ENCODE measurements at places on chromosomes 2 and 18.

DNA sequence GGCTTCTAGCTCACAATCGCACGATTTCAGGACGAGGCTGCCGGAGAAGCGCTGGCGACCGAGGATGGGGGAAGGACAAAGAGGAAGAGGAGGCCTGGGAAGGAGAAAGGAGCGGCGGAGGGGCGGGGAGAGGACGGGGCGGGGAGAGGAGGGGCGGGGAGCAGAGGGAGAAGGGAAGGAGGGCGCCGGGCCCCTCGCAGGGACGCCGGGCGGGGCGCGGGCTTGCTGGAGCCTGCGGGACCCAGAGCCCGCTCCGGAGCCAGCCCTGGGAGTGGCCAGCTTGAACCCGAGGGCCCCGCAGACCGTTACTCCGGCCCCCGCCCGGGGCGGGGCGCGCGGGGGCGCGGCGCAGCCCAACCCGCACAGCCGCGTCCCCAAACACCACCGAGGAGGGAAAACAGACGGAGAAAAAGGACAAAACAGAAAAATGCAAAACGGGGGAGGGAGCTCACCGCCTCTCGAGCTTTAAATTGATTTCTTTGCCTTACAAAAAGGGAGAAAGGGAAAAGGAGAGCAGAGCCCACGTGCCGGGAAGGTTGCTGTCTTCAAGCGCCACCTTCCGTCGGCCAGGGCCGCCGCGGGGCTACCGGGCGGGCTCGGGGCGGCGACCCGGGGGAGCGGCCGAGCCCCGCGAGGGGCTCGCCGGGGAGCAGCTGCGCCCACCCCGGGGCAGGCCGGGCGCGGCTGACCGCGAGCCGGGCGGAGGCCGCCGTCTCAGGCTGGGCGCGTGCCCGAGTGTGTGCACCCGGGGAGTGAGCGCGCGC, 781 bp upstream of the SOX11 start:
- DNase-seq = no peak

- DNase-seq = no peak
Observed at GRCh38 chr2:10839813-10840212, 27.2 kb upstream of the PDIA6 start.

DNA sequence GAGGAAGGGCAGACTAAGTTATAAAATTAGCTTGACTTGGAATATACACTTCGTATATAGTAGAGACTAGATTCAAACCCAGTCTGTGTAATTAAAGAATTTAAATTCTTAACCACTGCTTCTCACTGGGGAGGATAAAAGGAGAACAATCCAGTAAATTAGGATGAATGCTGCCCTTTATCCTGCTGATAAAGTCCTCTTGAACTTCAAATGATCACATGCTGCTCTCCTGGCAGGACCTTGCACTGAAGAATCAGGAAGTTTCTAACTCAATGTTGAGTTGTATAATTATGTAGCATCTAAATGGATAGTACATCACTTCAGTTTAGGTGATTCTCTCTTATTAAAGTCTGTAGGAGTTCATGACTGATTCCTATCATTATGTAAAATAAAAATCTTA, 1179.7 kb downstream of the DSC3 start:
- no peak for DNase-seq

DNA sequence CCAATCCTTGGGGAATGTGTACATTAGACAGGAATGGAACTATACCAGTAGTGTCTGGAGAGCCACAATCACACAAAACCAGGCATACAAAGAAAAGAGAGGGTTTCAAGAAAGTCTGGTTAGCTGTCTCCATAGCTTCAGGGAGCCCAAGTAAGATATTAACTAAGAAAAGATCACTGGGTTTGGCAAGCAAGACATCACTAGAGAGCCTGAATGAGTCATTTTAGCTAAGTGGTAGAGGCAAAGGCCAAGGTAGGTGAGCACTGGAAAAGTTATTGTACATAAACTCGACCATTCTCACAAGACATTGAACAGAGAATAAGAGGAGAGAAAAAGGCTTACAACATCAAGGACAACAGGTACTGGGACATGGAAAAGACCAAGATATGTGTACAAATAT, 143.8 kb upstream of the ARL4C start:
- no peak for DNase-seq

DNA sequence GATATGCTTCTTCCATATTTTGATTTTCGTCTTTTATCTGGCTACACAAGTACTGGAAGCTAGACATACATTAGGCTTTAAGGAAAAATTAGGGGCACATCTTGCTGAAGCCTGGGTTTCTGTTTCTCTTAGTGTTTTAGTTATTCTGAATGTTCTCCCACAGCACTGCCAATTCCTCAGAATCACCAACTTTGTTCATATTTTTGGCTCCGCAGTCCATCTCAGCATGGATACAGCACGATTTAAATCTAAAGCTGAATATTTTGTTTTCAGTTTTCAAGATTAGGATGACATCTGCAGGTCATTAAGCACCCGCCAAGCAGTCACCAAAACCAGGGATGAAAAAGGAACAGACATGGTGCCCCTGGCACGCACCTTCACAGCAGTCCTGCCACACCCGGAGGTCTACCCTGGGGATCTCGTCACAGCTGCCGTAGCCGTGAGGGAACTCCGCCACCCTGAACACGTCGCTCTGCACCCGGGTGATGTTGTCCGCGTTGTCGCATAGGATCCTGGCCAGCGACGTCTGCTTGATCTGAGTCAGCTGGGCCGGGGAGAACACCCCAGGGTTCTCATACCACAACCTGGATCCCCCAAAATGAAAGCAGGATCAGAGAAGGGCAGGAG, 101.2 kb downstream of the PXDN start:
- peak; percentile 75 for DNase-seq

DNA sequence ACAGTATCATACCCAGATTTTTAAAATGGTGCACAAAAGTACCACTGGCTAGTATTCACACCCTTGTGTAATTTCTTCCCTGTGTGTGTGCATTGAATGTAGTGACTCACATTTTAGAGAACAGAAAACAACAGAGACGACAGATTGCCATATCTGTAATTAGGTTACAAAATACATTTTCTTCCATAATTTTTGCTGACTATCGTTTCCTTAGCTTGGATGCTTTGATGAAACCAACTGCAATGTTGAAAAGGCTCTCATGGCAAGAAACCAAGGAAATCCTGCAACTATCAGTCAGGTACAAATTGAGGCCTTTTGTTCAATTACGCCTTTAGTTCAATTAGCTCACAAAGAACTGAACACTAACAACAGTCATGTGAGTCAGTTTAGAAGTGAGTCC, 484.4 kb downstream of the ZNF804A start:
- DNase-seq = no peak

GRCh38 chr2:71299507-71299906, 32.1 kb upstream of the ZNF638 start:
- DNase-seq = no peak

DNA sequence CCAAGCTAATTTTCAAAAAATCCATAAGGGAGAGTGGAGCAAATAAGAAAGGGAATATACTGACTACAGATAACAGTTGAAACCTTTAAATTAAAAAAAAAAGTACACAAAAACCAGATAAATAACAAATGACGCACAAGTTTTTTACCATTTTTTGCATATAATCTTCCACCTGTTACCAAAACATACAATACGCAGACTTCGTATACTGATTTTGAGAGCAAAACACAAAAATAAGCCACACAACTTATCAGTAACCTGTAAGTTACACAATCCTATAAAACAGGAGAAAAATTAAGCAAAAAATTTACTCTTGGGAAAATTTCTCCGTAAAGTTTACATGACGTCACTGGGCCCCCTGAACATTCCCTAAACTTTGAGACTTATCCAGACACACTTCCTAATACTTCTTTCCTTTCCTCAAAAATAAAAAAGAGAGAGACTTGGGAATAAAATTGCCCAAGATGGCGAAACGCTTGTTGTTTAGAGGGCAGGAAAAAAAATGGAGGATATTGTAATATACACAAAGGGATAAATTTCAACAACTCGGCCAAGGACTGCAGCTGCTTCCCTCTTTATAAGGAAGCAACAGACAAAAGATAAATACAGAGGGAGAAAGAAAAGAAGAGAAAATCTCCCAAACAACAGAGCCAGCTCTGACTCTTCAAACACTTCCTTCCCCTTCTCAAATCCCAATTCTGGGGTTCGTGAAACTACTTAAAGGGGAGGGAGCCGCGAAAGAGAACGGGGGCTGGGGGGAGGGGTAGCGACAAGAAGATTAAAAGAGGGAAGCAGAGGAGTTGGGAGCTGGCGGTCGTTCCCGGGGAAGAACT, 1.6 kb downstream of the BAZ2B start:
- DNase-seq = no peak

Measured in coronary artery (tissue), 2 donors.